ENCODE measurements at places on chromosomes 12 and 14.
A peak's percentile ranks its signal among the peaks of the same experiment; 100 is the strongest.

- peak; percentile 7 for DNase-seq
These were observed 307.7 kb downstream of the CCDC91 start for GRCh38 chr12:28497889-28498411.

- no peak for DNase-seq
These were observed 9.1 kb downstream of the CRACR2A start for GRCh38 chr12:3743803-3744202.

GRCh38 chr12:104650541-104650940 lies 193.8 kb downstream of the CHST11 start:
- no peak for DNase-seq

DNA sequence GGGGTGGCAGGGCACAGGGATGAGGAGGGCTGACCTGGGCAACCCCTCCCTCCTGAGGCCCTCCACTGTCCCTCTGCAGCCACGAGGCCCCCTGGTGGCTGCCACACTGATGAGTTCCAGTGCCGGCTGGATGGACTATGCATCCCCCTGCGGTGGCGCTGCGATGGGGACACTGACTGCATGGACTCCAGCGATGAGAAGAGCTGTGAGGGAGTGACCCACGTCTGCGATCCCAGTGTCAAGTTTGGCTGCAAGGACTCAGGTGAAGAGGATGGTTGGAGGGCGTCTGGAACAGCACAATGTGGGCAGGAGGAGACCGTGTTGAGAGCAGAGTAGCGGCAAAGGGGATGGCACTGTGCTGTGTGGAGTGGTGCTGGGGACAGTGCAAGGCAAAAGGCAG lies 25.7 kb upstream of the LRP1-AS start:
- DNase-seq, result no peak

Measured in RPMI7951 (cell line).